ENCODE measurements at places on chromosomes 6 and 20. TPM values are rescaled to one million over a fixed set of nuclear protein-coding genes. Genes with fewer than 3 reads are reported as not detected.
A peak's percentile ranks its signal among the peaks of the same experiment; 100 is the strongest.

GRCh38 chr6:147941143-147941542 is 401.5 kb upstream of the SASH1 start:
- no peak for DNase-seq

DNA sequence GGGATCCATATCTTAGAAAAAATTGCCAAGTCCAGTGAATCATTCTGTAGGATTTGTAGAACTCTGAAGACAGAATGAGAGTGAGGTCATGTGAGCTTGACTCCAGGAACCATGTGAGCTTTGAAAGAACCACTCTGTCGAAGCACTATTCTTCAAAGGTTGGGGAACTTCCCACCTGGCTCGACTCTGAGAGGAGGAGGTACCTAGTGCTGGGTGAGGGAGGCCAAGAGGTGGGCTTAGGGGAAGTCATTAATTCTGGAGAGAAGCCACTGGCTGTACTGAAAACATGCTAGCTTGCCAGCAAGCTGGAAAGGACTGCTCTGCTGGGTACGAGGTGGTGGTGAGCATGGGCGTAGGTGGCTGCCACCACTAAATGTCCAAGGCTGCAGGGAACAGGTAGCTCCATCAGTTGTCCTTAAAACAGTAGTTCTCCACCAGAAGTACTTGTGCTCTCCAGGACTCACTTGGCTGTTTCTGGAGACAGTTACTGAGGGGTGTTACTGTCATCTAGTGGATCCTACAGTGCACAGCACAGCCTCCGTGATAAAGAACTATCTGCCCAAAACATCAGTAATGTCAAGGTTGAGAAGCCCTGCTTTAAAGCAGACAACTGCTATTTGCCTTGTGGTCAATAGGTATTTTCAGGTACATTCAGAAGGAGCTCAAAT is 34.7 kb upstream of the SYNJ2 start:
- peak; percentile 11 for DNase-seq

DNA sequence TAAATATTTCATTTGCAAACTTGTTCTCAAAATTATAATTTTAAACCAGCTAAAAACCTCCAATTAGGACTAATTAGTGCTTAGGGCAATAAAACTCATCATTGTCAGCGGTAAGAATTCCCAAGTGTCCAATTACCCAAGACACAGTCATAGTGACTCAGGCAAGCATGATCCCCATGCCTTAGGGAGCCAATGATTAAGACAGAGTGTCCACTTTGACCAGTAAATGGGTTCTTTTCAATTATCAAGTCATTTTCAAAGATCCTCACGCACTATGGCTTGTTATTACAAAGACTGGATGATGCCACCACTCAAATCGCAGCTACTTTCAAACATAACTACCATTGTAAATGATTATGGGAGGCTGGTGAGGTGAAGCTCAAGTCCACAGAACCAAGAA is 114.0 kb downstream of the BFSP1 start:
- no peak for DNase-seq

The FAXC gene
- not detected for total RNA-seq

The MATN4 gene
- total RNA-seq: not detected

DNA sequence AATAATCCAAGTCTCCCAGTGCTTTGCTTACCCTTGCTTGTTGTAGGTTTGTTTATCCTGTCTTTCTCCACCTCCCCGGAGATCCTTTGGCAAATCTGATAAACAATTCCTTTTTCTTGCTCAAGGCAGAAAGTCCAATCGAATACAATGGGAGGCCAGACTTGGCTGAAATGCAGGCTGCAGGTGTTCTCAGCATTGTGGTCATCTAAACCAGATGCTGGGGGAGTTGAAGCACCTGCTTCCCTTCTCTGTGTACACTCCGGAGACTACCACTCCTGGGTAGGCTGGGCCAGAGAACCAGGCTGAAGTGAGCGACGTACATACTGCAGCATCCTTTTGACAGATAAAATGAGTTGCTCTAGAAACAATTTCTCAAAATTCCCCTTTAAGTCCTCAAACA is 82.6 kb upstream of the PREP start:
- DNase-seq: no peak
